Thyroid gland (tissue), 4 donors: ENCODE measurements at places on chromosomes 16 and 17. TPM values are rescaled to one million over a fixed set of nuclear protein-coding genes. Genes with fewer than 3 reads are reported as not detected.

- DNase-seq = peak; percentile 95
Measured at GRCh38 chr16:11128211-11129141, 127.5 kb downstream of the SOCS1 start.

DNA sequence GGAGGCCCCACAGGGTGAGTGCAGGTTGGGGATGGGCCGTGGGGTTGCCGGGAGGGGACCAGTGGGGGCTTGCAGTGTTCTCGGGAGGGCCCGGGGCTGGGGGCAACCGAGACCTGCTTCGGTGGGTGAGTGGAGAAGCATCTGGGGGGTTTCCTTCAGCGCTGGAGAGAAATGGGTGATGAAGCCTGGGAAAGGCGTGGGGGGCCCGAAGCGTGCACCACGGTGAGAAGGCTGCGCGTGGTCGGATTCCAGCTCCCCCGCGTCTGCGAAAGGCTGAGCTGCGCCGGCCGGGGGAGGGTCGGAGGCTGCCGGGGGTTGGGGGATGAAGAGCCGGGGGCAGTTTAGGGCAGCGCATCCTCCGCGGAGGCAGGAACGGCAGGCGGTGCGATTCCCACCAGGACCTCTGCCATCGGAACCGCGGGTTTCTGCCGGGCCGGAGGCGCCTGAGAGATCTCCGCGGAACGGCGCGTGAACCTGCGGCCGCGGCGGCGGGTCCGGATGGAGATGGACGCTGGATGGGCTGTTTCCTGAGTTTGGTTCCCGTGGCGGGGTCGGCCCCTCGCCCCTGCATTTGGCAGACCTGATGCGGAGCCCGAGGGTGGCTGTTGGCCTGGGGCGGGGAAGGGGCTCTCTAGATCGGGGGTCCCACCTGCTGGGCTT lies 6.9 kb upstream of the SSTR5 start:
- no peak for DNase-seq

DNA sequence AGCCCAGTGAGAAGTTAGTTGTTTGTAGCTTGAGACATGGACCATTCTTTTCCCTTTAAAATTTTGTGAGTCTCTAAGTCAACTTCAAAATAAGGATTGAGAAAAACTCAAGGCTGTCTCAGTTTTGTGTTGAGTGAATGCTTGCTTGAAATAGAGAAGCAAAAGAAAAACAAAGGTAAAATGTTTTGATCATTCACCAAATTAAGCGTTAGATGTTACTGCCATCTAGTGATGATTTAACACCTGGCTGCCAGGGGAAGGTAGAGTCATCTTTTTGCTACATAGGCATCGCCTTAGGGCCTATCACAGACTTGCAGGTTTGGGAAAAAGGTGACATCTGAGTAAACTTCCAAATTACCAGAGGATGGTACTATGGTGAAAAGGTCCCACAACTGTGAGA lies 74.4 kb downstream of the PCTP start:
- DNase-seq = no peak

The C17orf113 gene
- total RNA-seq = 1.9 TPM
